ENCODE measurements at places on chromosomes 1 and 21.
A peak's percentile ranks its signal among the peaks of the same experiment; 100 is the strongest.

DNA sequence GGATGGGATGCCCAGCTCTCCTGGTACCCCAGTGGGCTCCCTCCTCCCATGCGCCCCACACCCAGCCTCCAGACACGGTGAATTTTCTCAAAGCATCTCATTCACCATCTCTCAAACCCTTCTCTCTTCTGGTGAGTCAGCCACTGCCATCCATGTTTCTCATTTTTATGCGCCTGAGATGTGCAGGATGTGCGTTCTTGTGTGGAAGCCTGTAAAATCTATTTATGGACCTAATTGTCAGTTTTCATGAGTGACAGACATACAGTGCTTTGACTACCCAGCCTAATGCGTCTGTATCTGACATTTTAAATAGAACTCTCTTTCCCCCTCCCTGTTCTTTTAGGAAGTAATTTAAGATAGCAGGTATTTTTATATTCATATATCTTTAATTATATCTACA lies 158.8 kb downstream of the DAB1 start:
- no peak for DNase-seq

DNA sequence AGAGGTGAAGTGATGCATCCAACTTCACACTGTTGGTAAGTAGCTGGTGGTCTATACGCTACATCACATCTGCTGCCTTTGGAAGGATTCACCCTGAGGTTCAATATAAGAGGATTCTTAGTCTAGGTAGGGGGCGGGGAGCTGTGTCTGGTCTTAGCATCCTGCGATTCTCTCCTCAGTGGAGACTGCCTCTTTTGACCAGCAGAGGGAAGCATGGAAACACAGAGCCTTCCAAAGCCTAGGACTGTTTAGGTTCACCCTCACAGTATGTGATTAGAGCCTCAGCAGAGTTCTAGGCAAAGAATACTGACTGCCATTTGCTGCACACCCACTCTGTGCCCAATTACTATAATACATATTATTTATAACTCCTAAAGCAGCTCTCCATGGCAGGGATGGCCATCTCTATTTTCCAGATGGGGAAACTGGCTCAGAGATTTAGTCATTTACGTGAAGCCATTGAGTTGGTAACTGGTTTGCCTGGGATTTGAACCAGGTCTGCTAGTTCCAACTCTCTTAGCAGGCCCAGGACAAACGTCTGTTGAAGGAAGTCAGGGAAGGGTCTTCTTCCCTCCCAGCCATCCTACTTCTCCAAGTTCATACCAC lies 28.9 kb upstream of the EFCAB14 start:
- DNase-seq = peak; percentile 46

DNA sequence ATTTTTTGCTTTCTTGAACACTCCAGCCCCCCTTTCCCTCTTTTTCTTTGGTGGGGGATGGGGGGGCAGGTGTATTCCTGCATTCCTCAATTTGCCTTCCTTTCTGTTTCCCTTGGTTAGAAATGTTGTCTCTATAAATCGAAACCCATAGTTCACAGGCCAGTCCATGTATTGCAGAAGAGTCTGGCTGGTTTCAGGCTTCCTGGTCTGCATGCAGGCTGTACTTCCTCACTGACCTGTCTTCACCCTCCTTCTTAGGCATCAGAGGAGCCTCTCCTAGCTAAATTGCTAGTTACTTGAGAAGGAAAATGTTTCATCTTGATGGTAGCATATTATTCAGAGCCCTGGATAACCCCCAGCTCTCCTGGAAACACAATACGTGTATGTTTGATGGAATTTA lies 140.0 kb downstream of the SPATA46 start:
- no peak for DNase-seq

DNA sequence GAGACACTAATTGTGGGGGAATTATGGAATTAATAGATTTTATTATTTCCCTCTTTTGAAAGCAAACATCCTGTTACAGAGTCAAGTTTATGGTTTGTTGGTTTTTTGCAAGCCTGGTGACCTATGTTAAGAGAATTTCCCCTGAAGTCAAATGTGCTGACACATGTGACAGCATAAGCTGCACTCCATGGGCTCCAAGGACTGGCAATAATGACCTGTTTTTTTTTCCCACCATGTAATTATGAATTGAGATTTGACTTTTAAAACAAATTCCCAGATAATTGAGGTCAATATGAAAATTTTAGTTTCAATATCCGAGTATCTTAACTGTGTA lies 242.5 kb upstream of the SGIP1 start:
- DNase-seq = no peak

GRCh38 chr1:21868941-21869454 lies 56.9 kb downstream of the LDLRAD2 start:
- DNase-seq = no peak

GRCh38 chr1:7588457-7588827 lies 182.7 kb upstream of the VAMP3 start:
- DNase-seq = no peak

- DNase-seq = no peak
These were observed 9.1 kb downstream of the TUFT1 start for GRCh38 chr1:151549199-151549598.

GRCh38 chr1:212608959-212609700 lies 569 bp downstream of the ATF3 start:
- DNase-seq = peak; percentile 53

DNA sequence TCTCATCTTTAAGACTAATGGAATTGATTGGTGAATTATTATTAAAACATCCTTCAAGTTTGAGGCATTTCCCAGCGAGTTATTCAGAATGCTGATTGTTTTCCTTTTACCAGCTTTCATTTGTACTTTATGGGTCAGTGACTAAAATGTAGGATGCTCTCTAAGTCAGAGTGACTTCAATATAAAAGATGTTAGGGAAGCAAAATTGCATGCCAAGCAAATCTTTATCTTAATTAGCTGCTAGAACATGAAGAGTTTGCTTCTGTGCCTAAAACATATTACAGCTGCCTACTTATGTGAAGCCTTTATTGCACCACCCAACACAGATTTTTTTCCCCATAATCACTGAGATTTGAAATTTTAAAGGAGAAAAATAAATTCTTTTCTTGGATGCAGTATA lies 79.8 kb upstream of the CYYR1 start:
- DNase-seq = no peak

- no peak for DNase-seq
These were observed 46.4 kb upstream of the TRABD2B start for GRCh38 chr1:48043622-48044021.

- no peak for DNase-seq
These were observed 442.9 kb downstream of the PTPRC start for GRCh38 chr1:199081739-199082138.

DNA sequence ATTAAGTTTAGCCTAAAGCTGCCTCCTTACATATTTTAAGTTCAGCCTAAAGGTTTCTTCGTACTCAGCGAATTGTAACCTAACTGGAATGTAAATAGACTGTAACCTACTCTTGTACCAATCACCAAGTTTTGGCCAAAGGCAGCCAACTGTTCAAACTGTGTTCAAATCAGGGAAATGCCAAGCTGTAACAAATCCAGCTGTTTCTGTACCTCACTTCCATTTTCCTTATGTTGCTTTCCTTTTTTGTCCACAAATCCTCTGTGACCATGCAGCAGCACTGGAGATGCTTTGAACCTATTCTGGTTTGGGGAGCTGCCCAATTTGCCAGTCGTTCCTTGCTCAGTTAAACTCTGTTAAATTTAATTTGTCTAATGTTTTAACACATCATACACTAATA lies 3.2 kb upstream of the APOBEC4 start:
- no peak for DNase-seq

GRCh38 chr1:233109096-233109495 lies 158.7 kb downstream of the NTPCR start:
- no peak for DNase-seq

GRCh38 chr1:101108111-101108500 lies 82.5 kb upstream of the DPH5 start:
- DNase-seq = no peak

- DNase-seq = peak; percentile 43
These were observed 943 bp downstream of the ERRFI1 start for GRCh38 chr1:8025061-8025670.

DNA sequence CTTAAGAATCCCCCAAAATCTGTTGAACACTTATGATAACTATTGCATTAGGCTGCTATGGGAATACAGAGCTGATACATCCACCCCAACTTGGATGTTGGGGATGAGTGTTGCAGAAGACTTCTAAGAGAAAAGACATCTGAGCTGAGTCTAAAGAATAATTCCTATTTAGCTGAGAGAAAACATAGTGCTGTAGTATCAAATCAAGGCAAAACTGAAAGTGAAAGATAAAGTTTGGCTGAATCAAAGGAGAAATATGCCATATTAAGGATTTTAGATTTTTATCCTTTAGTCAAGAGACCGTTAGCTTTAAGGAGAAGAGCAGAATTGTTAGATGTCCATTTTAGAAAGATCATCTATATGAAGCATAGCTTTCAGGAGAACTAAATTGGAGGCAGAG lies 726.9 kb upstream of the PTBP2 start:
- no peak for DNase-seq

DNA sequence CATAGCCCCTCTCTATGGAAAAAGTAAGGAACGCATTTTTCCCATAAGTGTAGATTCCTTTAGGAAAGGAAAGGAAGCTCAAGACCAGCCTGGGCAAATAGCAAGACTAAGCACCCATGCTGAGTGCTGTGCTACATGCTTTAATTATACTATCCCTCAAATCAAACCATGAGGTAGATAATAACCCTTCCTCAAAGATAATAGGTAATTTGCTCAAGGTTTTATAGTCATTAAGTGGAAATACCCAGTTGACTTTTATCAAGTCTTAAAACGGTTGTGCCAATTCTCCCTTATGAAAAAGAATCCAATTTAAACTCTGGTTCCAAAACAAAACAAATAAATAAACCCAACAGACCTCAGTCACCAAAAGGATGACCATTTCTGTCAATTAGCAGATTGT lies 3.4 kb downstream of the KIAA0319L start:
- peak; percentile 61 for DNase-seq

DNA sequence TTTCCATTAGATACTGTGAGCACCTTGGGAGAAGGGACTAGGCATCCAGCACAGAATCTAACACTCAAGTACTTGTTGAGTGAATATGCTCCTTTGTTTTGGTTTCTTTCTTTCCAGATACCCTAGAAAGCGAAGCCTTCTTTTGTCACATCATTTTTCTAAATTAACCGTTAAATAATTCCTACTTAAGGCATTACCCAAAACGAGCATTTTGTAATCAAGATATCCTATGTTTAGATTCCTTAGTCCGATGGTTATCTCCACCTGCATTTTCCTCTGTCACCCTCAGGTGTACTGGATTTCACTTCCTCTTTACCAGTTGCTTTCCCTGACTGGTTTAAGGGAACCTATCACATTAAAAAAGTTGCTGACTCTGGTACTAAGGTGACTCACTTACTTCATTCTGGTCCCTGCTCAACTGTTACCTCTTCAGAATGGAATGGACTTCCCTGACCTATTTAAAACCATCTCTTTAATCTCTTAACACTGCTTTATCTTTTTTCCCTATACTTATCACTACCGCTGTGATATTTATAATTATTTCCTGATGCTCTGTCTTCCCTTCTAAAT lies 3.2 kb downstream of the B3GALNT2 start:
- DNase-seq = no peak

- DNase-seq = no peak
These were observed 171.9 kb downstream of the SMYD3 start for GRCh38 chr1:246335151-246335550.

DNA sequence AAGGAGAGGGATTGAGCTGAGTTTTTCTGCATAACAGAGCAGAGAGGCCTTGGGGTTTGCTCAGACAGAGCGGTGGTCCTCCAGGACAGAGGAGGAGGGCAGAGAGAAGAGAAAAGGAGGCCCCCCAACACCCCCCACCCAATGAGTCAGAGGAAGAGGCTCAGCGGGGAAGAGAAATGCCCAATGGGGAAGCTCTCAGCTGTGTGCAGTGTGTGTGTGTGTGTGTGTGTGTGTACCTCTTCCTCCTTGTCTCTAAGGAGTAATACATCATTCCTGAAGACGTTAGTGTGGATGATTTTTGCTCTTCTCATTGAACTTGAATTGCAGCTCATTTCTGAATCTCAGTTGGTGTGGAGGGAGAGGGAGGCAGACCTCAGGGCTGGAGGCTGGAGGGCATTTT lies 8.7 kb downstream of the TMPRSS3 start:
- no peak for DNase-seq

DNA sequence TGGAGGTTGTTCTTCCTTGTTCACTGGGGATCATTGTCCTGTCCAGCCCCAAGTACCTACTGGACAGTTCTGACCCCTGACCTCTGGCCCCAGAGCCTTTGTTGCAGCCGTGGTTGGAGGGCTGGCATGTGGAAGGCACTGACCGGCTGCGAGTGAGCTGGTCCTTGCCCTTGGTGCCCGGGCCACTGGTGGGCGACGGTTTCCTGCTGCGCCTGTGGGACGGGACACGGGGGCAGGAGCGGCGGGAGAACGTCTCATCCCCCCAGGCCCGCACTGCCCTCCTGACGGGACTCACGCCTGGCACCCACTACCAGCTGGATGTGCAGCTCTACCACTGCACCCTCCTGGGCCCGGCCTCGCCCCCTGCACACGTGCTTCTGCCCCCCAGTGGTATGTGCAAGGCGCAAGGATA lies 11.4 kb downstream of the TIE1 start:
- no peak for DNase-seq

DNA sequence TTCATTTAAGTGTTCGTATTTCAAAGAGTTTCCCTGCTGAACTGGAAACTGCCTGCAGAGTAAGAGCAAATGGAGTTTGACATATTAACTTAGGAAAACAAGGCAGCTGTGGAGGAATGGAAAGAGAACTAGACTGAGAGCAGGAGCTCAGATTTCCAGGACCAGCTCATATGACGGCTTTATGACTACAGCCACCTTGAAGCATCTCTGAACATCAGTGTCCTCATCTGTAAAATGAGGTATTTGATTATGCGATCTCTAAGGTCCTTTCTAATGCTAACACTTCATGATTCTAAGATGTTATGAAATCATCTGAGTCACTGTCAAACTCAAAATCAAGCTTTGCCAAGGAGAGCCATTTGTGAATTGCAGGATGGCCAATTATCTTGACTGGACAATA lies 112.3 kb downstream of the PRRX1 start:
- no peak for DNase-seq

DNA sequence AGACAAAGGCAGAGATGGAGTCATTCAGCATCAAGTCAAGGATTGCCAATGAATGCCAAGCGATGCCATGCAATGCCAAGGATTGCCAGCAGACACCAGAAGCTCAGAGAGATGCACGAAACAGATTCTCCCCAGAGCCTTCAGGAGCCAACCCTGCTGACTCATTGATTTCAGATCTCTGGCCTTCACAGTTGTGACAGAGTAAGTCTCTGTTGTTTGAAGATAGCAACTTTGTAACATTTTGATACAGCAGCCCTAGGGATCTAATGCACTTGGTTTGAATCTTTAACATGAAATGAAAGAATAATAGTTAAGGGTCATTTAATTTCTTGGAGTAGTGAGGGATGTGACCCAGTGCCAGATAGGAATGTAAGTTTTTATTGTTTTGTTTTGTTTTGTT lies 287.4 kb upstream of the RUNX1 start:
- DNase-seq = no peak

GRCh38 chr1:2430592-2430973 lies 18.2 kb upstream of the PEX10 start:
- no peak for DNase-seq

- DNase-seq = peak; percentile 42
These were observed 182.3 kb downstream of the FCRL5 start for GRCh38 chr1:157369808-157370521.

Measured in NCI-H1105 treated with DMSO at 0.1 percent for 48 hours (cell line).